ENCODE measurements at places on chromosomes 2 and 18.

DNA sequence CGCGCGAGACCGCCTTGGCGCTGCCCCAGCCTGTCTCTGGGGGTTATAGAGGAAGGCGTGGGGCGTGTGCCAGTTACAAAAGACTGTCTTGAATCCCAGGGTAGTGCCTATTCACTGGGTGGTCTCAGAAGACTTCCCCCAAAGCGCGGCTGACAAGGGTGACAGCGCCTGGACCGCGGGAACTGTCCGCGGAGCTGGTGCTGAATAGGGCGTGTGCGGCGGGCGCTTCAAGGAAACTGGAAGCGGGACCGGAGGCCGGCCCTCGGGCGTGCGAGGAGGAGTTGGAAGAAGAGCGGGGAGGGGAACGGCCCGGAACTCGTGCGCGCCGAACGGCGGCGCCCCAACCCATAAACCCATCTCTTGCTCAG lies 2.3 kb downstream of the EGR4 start:
- DNase-seq, result peak; percentile 36

- no peak for DNase-seq
These were observed 30.6 kb downstream of the HS6ST1 start for GRCh38 chr2:128287780-128288735.

DNA sequence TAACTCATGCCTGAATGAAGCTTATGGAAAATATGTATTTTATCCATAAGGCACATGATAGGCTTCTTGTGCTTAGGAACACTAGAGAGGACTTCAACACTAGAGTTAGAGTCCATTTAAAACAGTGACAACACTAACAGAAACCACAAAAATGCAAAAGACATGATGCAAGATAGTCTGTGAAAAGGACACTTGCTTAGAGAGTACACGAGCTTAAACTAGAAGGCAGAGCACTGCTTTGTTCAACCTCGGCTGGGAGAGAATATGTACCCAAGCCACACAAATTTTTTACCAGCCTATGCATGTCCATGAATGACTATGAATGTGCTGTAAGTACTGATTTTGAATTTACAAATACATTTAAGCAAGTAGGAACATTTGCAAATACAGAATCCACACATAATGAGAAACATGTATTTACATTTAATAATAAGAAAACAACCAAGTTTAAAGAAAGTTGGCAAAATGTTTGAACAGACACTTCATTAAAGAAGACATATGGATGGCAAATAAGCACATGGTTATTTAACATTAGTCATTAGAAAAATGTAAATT lies 130.6 kb downstream of the SPOPL start:
- no peak for DNase-seq

DNA sequence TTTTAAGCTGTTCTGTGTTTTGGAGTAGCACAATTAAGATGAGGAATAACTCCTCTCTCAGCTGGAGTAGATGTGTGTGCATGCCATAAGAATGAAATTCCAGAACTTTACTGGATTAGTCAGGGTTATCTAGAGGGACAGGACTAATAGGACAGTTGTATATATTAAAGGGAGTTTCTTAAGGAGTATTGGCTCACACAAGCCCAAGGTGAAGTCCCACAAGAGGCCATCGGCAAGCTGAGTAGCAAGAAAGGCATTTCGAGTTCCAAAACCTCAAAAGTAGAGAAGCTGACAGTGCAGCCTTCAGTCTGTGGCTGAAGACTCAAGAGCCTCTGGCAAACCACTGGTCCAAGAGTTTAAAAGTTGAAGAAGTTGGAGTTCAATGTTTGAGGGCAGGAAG lies 113.7 kb downstream of the RIT2 start:
- DNase-seq, result no peak

DNA sequence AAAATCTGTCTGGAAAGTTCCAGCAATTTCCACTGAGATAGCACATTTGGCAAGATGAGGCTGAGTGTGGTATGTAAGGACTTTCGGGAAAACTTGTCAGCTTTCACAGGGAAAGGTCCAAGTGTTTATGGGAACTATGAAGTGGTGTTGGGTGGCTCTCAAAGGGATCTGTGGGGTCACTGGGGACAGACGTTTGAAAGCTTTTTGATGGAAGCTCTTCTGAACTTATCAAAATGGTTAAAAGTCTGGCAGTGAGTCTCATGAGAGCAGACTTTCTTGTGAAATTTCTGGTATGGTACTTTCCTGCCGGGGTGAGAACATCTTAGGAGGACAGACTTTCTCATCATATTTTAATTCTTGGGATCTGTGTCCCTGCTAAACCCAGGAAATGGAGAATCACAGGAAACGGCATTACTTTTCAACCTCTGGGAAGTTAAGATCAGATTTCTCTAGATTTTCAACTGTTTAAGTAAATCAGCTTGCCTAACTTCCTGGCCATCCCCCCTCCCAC lies 546.3 kb upstream of the ZEB2 start:
- DNase-seq, result no peak

All from HL-60 (cell line).